ENCODE measurements at places on chromosomes 13 and 19.

GRCh38 chr19:1166872-1167573 is 7.0 kb downstream of the SBNO2 start:
- no peak for DNase-seq

- no peak for DNase-seq
Observed at GRCh38 chr13:97258801-97259200, 36.7 kb downstream of the MBNL2 start.

GRCh38 chr13:42380420-42381164 is 108.6 kb downstream of the AKAP11 start:
- no peak for DNase-seq

DNA sequence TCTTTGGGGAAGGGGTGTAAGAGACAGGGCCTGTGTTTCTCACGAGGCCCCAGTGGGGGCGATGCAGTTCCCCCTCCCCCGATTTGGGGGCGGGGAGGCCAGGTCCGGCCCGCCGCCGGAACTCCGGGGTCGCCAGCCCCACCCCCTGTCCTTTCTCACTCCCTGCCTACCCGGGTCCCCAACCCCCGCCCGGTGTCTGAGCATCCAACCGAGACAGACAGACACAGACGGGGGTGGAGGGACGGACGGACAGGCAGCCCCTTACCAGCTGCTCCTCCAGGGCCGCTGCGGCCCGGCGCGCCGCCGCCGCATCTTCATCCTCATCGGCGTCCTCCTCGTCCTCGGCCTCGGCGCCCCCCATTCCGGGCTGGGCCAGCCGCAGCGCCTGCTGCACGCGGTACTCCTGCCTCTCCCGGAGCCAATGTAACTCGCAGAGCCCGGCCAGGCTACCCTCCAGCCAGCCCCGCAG is 397 bp downstream of the DACT3 start:
- no peak for DNase-seq

- DNase-seq, result peak; percentile 1
Observed at GRCh38 chr13:91776611-91777193, 378.3 kb downstream of the GPC5 start.

DNA sequence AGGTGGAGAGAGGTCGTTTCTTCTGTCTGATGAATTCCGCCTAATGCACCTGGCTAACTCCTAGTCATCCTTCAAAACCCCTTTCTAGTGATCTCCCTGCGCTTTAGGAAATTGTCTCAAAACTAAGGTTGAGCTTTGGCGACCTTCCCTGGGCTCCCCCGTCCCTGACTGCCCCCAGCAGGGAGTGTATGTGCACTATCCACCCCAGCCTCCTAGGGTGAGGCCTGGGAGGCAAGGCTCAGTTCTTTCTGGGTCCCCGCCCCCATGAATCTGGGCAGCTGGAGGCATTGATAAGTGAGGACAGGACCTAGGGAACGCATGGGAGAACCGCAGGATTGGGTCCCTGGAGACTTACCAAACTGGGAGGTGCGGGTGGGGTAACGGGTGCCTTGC is 378 bp downstream of the TLE6 start:
- no peak for DNase-seq

DNA sequence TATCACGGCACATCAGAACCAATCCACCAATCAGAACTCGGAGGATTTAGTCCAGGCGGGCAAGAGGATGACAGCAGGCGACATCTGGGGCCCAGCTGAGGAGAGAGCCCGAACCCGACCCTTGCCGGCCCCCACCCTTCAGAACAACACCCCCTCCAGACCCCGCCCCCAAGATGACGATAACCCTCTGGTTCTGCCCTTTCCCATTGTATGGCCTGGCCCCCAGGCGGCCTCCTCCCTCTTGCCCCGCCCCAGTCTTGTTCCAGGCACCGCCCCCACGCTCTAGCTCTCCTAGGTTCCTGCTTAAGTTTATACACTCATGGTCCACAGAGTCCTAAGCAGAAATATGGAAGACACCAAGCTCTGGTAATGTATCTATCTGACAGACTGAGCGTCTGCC is 2.8 kb upstream of the ZNF83 start:
- no peak for DNase-seq

DNA sequence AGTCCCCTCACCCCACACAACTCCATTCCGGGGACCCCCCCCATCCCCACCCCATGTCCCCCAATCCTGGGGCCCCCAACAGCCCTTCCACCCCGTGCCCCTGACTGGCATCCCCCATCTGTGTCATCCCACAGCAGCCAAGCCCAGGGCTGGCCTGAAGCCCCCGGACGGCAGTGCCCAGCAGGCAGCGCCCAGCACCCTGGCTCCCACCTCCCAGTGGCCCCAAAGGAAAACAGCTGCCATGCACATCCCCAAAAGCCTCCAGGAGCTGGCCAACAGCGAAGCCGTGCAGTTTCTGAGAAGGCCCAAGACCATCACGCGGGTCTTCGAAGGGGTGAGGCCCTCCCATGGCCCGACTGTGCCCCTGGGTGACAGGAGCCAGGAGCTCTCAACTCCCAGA is 1.4 kb downstream of the SYNGR4 start:
- DNase-seq, result no peak

DNA sequence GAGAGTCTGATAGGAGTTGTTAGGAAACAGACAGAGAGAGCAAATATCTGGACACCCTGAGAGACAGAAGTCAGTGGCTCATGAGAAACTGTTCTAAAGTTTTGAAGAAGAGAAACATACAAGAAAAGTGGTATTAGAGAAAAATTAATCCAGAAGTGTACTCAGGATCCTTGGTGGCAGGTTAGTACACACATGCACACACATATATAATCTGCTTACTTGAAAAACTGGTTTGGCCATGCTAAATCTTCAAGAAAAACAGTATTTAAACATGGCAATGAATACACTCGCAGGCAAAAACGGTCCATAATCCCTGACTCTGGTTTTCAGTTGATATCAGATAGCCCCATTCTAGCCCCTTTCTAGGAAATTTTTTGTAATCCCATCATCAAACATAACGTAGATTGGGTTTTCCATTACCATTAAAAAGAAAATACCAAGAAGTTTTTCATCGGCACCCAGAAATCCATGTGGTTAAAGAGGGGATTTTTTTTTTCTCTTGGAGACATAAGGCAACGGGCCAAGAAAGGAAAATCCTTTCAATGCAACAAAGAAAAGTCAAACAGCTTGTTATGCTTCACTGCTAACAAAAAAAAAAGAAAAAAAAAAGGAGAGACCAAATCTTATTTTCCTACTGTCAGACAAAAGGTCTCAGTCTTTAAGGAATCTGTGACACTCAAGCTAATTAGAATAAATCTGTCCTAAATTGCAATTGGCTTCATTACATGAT is 178.0 kb upstream of the MIR17HG start:
- DNase-seq, result no peak

- DNase-seq, result no peak
Observed at GRCh38 chr13:88314496-88314895, 643.3 kb downstream of the SLITRK5 start.

- no peak for DNase-seq
Observed at GRCh38 chr19:29117926-29118325, 95.0 kb downstream of the UQCRFS1 start.

DNA sequence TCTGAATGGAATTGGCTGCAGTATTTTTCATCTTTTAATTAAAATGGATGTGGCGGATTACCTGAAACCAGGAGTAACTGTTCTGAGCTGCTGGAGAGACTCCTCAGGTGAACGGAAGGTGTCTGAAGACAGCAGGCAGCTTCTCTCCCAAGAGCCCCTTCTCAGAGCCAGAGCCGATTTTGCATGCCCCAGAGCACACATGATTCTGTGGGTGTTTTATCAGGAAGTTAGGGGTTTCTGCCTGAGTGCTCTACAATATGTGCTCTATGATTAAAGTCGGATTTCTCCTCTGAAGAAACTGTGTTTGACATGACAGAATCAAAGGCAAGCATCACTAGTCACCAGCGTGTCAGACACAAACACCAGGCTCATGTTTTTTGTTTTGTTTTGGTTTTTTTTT is 60.7 kb upstream of the MCF2L start:
- DNase-seq, result no peak

GRCh38 chr13:97116754-97117153 is 105.4 kb upstream of the MBNL2 start:
- no peak for DNase-seq

DNA sequence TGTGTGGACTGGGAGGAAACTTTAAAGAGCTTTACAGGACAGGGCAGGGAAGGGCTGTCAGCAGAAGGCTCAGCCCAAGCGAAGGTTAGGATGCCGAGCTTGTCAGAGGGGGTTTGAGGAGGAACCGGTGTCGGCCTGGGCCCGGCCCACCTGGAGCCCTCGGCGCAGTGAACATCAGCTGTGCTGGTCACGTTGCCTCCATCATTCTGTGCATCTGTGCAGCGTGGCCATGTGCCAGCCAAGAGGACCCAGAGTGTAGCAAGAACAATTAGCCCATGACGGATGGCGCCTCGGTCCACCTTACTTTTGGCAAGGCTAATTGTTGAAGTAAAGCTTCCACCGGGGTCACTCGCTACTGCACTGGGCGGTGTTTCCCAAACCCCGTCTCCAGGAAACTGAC is 161.4 kb downstream of the PTPRS start:
- DNase-seq, result no peak

- DNase-seq, result no peak
Observed at GRCh38 chr13:80939581-80939980, 598.7 kb upstream of the SPRY2 start.

DNA sequence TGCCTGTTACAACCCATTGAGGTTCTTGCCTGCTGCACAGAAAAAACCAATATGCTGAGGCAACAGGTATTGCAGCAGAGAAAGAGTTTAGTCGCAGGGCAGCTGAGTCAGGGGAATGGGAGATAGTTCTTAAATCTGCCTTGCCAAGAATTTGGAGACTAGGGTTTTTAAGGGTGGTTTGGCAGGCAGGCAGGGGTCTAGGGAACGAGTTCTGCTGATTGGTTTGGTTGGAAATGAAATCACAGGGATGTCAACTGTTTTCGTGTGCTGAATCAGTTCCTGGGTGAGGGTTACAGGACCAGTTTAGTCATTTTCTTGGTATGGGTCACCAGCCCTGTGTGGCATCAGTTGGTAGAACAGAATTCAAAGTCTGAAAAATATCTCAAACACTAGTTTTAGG is 36.6 kb downstream of the PDS5B start:
- no peak for DNase-seq

DNA sequence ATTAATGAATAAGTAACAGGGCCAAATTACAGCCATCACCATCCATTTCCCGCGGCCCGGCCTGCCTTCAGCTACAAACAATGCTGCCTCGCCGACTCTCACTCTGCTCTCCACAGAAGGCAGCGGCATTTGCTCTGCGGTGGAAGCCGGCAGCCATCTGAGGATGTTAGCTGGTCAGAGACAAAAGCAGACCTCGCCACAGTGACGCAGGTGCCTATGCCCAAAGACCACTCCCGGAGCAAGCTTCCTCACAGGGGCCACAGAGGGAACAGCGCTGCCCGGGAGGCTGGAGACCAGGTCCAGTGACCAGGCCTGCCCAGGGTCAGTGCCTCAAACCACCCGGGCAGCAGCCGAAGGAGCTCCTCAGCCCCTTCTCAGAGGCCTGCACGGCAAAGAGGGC is 16.4 kb downstream of the PEPD start:
- no peak for DNase-seq

- DNase-seq, result no peak
Observed at GRCh38 chr19:46618670-46619231, 6.1 kb downstream of the PTGIR start.

DNA sequence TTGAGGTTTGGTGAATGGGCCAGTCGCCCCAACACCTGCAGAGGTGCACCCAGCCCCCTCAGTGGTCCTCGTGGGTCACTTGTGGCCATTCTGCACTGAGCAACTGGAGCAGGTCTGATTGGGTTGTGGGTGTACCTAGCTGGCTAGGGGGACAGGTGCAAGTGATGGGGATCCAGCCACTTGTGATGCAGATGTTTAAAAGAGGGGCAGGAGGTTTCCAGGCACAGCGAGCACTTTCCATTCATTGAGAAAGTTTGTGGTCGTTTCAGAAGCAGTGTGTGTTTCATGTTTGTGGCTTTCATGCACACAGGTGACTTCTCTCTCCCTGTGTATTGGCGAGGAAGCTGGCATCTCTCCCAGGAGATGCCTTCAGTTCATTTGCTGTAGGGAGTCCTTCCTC is 34.7 kb downstream of the TSSK6 start:
- no peak for DNase-seq

DNA sequence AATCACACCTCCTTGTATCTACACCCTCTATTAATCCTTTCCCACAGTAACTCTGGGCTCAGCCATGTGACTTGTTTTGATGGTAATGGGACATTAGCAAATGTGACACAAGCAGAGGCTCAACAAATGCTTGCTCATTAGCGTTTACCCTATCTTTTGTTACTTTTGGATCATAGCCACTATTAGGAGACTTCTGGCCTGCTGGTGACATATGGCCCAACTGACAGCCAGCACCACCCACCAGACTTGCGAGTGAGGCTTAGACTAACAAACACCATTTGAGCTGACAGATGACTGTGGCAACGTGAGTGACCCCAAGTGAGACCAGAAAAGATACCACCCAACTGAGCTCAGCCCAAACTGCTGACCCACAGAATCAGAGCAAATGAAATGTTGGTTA is 154.1 kb downstream of the OLFM4 start:
- DNase-seq, result no peak

DNA sequence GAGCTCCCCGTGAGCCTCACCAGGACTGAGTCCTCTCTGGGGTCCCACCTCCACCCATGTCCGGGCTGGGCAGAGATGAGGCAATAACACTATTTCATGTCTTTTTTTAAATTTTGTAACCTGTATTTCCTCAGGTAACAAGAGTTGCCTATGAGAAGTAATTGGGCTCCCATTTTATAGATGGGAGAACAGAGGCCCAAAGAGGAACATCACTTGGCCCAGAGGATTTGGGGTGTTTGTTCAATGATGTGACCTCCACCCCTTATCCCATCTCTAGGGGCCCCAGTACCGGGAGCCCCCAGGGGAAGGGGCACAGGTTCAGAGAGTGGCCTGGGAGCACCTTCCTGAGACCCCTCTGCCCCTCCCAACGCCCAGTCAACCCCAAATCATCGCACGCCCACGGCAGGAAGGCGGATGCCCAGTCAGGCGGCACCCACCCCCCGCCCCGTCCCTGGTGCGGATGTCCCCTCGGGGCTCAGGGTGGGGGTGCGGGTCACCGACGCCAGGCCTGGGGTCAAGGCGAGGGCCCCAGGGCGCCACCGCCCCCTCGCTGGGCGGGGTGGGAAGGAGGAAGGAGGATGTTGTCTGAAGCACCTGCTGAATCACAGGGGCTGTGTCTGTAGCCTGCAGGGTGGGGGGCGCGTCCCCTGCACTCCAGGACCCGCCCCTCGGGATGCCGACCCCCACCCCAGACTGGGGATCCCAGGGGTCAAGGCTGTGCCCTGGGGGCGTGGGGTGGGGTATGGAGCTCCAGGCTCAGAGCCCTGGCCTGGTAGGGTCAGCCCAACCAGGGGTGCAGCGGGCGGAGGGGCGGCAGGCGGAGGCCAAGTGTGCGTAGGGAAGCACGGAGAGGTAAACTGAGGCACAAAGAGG is 9.0 kb upstream of the CIRBP start:
- no peak for DNase-seq
